ENCODE measurements at places on chromosomes 2 and 18.

DNA sequence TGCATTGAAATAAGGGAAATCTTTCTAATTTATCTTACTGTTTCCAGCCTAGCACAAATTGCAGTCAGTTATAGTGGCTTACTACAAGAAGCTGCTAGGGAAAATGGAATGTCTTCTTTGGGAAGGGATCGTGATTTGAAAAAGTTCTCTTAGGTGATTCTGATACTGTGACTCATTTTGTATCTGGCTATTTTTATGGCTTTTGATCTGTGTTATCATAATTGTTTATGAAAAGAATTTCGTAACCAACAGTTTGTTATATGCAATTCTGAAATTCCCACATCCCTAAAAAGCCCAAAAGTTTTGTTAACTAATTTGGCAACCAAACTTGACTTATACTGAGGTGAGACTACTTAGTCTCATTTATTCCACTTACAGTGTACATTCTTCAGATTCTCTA, 12.4 kb downstream of the PTPN4 start:
- no peak for DNase-seq

- DNase-seq: no peak
Measured at GRCh38 chr2:48525269-48525943, 4.5 kb upstream of the STON1 start.

GRCh38 chr2:119230219-119231185, 6.9 kb downstream of the STEAP3 start:
- DNase-seq: no peak

DNA sequence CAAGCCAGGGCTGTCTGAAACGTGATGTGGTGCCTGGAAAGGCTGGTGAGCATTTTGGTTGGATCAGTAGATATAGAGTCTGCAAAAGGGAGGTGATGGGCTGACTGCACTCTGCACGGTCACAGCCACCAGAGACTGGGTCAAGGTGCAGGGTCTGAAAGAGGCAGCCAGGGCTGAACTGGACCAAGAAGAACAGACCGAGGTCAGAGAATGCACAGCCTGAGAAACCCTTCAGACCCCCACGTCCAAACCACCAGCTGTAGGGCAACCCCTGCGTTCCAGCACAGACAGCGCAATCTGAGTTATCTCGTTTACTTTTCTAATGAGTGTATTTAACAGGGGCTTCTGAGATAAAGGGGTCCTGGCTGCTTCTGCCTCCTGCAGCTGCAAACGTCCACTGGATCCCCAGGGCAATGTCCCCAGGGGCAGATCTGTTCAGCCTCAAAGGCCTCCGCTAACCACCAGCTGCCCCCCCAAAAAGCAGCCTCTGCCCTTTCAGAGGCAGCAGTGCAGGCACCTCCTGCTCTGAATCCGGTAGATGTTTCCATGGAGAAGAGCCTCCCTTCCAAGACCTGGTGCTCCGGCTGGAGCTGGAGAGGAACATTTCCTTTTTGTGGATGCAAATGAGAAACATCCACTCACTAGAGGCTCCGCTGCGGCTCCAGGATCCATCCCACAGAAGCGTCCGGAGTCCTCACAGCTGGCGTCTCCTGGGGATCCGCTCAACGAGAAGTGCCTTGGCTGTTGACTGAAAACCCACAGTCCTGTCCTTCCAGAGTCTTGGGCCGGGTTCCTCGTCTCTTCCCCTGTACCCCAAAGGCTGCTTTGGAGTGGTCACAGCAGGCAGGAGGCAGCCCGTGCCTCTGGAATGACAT, 970 bp upstream of the KCNG2 start:
- no peak for DNase-seq

DNA sequence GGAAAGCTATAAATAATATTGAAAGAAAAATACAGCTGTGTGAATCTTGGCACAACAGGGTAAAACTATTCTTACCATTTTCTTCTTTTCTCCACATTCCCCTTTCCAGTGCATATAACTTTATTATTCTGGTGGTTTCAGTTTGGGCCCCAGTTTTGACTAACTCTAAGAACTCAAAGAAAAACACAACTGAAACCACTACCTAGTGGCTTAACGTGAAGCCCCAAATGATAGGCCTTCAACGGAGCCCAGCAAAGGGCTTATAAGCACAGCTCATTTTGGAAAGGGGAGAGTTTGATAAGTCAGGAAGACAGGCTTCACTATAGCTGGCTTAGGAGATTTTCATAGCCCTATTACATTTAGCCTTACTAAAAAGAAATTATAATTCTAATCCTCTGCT, 62.4 kb downstream of the PPP1R1C start:
- no peak for DNase-seq

DNA sequence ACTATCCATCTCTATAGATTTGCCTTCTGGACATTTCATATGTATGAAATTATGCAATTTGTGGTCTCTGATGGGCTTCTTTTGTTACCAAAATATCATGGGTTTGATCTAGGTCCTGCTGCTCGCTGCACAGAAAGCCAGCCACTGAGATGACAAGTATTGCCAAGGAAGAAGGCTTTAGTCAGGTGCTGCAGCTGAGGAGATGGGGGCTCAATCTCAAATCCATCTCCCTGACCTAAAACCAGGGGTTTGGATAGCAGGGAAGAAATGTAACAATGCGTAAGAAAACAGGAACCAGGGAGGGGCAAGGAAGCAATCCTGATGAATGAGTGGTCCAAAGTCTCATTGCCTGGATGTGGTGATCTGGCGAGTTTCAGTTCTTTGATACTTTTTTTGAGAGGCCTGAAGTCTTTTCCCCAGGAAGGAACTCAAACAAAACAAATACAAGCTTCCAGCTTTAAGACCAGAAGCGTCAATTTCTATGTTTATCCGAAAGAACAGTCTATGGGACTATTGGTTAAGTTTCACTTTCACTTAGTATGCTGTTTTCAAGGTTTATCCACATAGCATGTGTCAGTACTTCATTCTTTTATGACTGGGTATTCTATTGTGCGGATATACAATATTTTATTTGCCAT, 3.4 kb upstream of the CKAP2L start:
- no peak for DNase-seq

- DNase-seq: no peak
Measured at GRCh38 chr2:126839796-126840195, 58.9 kb upstream of the TEX51 start.

- no peak for DNase-seq
Measured at GRCh38 chr18:9065864-9066263, 36.6 kb upstream of the NDUFV2 start.

GRCh38 chr2:211729433-211729832, 809.2 kb downstream of the ERBB4 start:
- no peak for DNase-seq

- DNase-seq: no peak
Measured at GRCh38 chr2:227933884-227934283, 62.5 kb downstream of the DAW1 start.

Measured in stimulated activated CD8-positive, alpha-beta memory T cell treated with anti-CD3 and anti-CD28 coated beads, Interleukin-7, amount 100 ng/mL, for 1 hour (primary cell).